ENCODE measurements at places on chromosomes 5 and 9.
A peak's percentile ranks its signal among the peaks of the same experiment; 100 is the strongest.

GRCh38 chr9:114366334-114367128, 21.3 kb downstream of the AKNA start:
- no peaks in the 10 kb centered on the region for H3K27me3 ChIP-seq
- H3K4me3 ChIP-seq: peak overlapping the region; percentile 13
- peaks cover 32% of the 10 kb centered on the region for H3K4me1 ChIP-seq
- no peak for DNase-seq
- H3K27ac ChIP-seq: peak overlapping the region; percentile 46

DNA sequence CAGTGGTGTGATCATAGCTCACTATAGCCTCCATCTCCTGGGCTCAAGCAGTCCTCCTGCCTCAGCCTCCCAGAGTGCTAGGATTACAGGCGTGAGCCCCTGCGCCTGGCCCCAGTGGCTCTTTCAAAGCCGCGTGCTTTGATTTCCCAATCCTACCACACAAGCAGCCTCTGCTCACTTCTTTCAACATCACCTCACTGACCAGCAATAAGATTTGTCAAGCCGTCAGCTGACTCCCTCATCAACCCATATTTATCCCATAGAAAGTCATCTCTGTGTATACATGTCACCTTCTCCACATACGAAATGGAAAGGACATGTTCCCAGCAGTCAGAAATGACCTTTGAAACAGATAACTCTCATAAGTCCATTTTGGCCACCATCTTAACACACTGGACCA, 26.0 kb downstream of the SLC31A2 start:
- H3K4me1 ChIP-seq: no peaks in the 10 kb centered on the region
- H3K27me3 ChIP-seq: no peaks in the 10 kb centered on the region
- no peak overlapping the region for H3K27ac ChIP-seq
- no peak for DNase-seq

DNA sequence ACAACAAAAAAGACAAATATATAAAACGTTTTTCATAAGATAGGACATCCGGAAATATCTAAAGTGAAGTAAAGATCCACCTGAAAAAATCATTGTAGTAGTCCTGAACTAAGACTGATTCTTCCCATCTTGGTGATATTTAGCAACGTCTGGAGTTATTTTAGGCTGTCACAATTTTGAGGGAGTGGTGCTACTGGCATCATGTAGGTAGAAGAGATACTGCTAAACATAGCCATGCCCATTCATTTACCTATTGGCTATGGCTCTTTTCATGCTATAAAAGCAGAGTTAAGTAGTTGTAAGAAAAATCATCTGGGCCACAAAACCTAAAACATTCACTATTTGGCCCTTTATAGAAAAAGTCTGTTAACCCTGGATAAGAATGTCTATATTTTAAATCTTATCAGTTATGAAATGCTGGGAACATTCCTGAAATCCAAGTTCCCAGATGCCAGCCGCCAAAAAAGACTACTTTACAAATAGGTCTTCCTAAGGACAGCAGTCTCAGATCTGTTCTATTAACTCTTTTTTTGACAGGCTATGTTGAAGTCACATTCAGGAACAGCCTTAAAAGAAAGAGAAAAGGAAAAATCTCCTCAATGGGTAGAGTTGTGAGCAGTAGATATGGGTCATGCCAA, 27.0 kb downstream of the RAPGEF6 start:
- H3K27ac ChIP-seq: peak overlapping the region; percentile 15
- peaks cover 26% of the 10 kb centered on the region for H3K4me1 ChIP-seq
- no peaks in the 10 kb centered on the region for H3K27me3 ChIP-seq
- DNase-seq: no peak

GRCh38 chr5:2278825-2279456, 396.2 kb upstream of the IRX4 start:
- no peak overlapping the region for H3K4me3 ChIP-seq
- no peak overlapping the region for H3K27ac ChIP-seq
- H3K27me3 ChIP-seq: no peaks in the 10 kb centered on the region
- no peaks in the 10 kb centered on the region for H3K36me3 ChIP-seq

DNA sequence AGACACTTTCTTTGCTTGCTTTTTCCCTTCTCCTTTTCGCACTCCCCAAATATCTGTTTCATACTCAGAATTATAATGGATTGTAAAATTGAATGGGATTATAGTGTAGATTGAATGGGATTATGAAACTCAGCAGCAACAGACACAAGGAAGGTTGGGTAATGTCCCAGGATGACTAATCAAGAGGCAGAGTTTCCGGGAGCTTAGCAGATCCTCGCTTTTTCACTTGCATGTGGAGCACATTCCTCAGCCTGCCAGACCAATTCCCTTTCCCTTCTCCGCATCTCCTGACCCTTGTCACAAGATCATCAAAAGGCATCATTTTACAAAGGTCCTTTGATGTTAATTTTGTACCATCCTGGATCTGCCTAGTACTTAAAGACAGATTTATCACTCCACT, 55.1 kb upstream of the SLC1A1 start:
- H3K36me3 ChIP-seq: no peaks in the 10 kb centered on the region
- no peak overlapping the region for H3K27ac ChIP-seq
- no peak overlapping the region for H3K4me3 ChIP-seq

GRCh38 chr9:121267689-121268597, at the start of gene GSN:
TSS of gene GSN (plus strand) at chr9:121268162. CDS start at chr9:121301972, 33,810 bp downstream.
- peak within 1 kb of the TSS; percentile 99 for H3K27ac ChIP-seq
- H3K4me1 ChIP-seq: peaks cover 44% of the 10 kb centered on the region
- H3K27me3 ChIP-seq: no peaks in the 10 kb centered on the region
- H3K4me3 ChIP-seq: peak within 1 kb of the TSS; percentile 90

DNA sequence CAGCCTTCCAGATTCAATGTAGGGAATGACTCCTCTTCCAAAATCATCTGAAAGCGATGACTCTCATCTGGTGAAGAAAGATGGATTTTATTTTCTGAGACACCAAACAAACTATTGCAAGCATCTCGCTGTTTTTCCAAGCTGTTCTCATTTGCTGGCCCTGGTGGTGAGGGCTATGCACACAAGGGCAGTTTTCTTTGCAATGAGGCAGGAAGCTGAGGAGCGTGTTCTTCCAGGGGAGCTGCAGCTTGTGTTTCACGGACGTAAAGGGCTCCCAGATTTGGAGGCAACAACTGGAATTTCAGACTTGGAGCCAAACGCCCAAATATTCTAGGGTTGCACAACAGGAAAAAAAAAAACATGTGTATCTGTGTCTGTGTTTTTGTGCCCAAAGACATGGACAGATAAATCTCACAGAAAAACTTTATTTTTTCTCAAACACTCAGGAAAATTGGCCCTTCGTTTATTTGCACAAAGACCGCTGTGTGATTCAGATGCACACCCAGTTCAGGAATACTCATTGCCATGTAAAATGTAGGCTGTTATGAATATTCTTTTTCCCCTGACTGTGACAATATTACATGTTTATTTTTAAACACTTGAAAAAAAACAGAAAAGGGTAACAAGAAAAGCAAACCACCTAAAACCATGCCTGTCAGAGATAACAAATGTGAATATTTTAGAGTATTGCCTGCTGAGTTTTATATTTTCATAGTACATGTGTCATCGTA, 151.3 kb downstream of the GAS1 start:
- no peaks in the 10 kb centered on the region for H3K36me3 ChIP-seq
- no peak for DNase-seq
- H3K27me3 ChIP-seq: no peaks in the 10 kb centered on the region
- H3K27ac ChIP-seq: peak overlapping the region; percentile 15

- H3K27ac ChIP-seq: no peak overlapping the region
- no peaks in the 10 kb centered on the region for H3K27me3 ChIP-seq
- peaks cover 17% of the 10 kb centered on the region for H3K4me1 ChIP-seq
Measured at GRCh38 chr9:93492327-93492726, 38.9 kb upstream of the FAM120AOS start.

DNA sequence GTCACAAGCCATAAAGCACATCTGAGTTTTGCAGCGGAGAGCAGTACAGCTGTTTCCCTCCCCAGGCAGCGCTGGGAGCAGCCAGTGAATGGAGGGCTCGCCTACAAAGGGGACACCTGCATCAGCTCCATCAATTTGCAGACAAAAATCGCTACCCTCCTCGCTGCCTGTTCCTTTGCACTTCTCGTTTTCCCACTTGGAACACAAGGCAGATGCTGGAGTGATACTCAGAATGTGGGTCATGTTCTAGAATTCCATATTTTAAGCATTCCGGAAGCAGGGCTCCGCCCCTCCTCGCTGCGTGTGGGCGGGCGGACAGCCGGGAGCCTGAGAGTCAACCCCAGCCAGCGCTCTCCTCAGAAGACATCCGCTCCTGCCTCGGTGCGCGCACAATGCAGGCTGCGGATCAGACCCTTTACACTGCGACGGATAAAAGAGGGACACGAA, 92.1 kb downstream of the LMNB1 start:
- H3K27ac ChIP-seq: no peak overlapping the region
- no peaks in the 10 kb centered on the region for H3K27me3 ChIP-seq
- peak overlapping the region; percentile 27 for H3K4me3 ChIP-seq
- no peaks in the 10 kb centered on the region for H3K36me3 ChIP-seq
- H3K4me1 ChIP-seq: no peaks in the 10 kb centered on the region

DNA sequence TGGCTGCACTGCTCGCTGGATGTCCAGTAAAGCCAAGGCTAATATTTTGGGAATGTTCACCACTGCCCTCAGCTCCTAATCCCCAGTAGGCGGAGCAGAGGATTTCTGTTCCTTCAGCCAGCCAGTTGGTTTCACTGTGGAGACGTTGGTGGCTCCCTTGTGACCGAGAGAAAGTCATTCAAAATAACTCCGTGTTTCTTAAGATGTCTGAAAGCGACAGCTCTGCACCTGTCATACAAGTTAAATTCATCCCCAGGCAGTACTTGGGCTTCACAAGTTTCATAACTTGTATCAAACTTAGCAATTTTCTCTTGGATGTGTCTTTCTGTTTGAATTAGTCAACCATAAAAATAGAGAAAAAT, 382 bp upstream of the CDKN2B start:
- no peak overlapping the region for H3K27ac ChIP-seq
- H3K4me1 ChIP-seq: no peaks in the 10 kb centered on the region
- DNase-seq: no peak
- H3K27me3 ChIP-seq: no peaks in the 10 kb centered on the region
